ENCODE measurements at places on chromosomes 3 and 15.

DNA sequence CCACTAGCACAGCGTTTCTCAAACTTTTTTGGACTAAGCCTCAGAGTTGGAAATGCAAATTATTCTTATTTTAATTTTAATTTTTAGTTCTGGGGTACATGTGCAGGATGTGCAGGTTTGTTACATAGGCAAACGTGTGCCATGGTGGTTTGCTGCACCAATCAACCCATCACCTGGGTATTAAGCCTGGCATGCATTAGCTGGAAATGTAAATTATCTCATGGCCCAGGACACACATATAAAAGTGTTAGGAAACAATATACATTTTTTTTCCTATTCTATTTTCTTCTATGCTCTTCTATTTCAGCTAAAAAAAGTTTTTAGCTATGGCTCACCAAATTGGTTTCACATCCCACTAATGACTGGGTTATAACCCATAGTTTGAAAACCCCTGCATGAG is 73.3 kb upstream of the LRIG1 start:
- DNase-seq: no peak

GRCh38 chr3:188701485-188701969 is 470.2 kb upstream of the TPRG1 start:
- no peak for DNase-seq

DNA sequence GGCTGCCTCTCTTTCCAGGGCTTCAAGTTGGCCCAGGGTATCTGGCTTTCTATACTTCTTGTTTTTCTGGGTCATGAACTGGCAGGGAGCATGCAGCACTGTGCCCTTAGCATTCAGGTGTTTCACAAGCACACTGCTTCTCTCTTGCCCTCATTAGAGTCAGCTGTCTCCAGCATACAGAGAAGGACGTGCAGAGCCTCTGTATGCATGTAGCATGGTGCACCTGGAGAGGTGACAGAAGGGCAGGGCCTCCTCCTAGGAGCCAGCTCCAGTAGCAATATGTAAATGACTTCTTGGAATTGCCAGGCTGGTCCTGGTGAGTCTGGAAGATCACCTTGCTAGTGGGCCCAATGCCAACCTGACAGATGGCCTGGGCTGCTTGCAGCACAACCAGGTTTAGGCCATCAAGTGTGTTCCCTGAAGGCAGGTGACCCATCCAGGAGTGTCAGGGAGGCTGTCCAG is 44.8 kb upstream of the ATP2C1 start:
- no peak for DNase-seq

DNA sequence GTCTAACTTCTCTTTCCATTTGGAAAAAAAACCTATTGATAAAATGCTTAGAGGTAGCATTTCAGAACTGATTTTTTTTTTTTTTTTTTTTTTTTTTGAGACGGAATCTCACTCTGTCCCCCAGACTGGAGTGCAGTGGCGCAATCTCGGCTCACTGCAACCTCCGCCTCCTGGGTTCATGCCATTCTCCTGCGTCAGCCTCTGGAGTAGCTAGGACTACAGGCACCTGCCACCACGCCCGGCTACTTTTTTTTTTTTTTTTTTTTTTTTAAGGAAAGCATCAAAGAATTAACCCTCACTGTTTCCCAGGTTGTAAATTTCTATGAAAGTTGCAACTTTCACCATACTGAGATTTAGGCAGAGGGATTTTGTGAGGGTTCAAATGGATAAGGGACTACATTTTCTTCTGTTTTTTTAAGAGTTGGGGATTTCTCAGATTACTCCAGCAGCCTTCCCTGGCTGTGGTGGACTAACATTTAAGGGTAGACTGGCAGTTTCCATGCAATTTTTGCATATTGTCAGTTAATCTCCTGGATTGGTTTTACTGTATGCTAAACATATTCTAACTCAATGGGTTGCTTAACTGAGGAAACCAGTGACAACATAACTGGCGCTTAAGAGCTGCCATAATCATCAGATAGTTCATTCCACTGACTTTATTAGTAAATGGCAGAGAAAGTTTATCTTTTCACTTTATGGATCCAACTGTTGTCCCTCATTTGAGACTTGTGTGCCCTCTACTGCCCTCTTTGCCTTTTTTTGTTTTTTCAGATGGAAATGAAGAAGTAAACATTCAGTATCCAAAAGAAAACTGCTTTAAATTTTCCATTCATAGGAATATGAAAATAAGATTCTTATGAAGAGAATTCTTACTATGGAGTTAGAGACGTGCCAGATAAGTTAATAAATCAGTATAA is 93.7 kb downstream of the NPTN start:
- no peak for DNase-seq

DNA sequence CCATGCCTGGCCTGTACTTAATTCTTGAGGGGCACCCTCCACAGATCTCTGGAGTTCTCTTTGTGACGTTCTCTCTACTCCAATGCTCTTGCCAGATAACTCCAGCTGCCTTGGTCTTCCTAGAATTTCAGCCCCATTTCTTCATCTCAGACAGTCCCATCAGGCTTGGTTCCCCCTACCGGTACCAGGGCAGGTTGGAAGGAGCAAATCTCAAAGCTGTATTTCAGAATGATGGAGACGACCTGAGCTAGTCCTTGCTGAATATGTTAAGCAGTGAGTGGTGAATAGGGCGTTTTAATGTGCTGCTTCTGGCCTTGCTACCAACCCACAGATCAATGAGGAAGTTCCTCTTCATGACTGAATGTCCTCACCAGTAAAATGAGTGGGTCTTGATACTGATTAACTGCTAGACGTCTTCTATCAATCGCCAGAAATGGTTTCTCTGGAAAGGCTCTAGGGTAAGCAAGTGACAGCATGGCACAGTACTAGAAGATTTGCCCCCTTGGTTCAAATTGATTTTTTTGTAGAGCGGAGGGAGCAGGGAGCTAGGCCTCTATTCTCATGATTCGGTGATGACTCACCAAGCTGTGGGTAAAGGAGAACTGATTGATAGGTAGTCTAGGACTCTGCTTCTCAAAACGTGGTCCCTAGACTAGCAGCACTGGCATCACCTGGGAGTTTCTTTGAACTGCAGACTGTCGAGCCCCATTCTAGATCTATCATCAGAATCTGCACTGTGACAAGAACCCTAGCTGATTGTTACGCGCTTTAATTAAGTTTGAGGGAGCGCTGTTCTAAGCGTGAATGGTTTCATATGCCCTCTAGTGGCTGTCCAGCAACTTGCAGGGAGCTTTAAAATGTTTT is 67.8 kb downstream of the UBP1 start:
- DNase-seq: no peak

- DNase-seq: no peak
Observed at GRCh38 chr3:4786431-4786830, 192.8 kb upstream of the BHLHE40 start.

GRCh38 chr3:16183601-16184270 is 9.3 kb downstream of the GALNT15 start:
- DNase-seq: no peak

DNA sequence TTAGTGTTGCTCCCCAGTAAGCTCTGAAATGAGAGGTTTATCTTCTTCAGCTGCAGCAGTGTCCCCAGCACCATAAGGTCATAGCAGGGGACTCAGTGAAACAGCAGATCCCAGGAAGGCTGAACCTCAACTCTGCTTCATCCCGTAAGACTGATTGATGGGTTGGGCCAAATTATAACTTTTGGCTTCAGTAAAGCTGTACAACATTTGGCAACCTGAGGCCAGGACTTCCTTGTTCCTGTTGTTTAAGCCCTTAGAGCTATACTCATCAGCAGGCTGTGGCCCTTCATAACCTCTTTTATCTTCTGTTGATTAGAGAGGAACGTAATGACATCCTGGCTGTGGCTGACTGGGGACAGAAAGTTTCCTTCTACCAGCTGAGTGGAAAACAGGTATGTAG is 29.0 kb downstream of the IFT122 start:
- no peak for DNase-seq

DNA sequence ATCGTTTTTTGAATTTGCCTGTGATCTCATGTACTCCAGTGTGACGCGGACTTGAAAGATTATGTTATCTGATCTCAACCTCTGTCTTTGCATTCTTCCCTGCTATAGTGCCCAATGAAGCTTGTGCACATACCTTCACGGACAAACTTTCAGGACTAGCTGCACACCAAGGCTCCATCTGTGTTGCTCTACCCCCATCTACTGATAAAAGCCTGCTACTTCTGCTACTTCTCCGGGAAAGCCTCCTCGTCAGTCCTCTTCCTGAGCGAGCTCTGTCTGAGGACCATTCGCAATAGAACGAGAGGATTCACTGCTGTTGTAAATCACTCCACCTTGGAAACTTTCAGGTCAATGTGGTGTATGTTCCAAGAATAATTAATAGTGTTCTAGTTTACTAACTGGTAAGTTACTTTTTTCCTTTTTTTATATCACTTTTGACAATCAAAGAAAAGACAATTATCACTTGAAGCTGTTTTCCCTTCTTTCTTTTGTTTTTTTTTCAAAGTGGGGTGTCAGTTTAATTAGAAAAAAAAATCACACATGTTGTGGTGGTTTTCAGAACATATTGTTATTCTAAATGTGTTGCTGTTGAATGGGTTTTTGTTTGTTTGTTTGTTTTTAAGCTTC is 217.6 kb downstream of the ARRDC4 start:
- DNase-seq: peak; percentile 52

- DNase-seq: no peak
Observed at GRCh38 chr15:35055416-35056105, 29.5 kb downstream of the NANOGP8 start.

- DNase-seq: no peak
Observed at GRCh38 chr3:149647812-149648211, 10.0 kb downstream of the WWTR1 start.

- no peak for DNase-seq
Observed at GRCh38 chr3:42639192-42639591, 14.3 kb upstream of the ZBTB47 start.

DNA sequence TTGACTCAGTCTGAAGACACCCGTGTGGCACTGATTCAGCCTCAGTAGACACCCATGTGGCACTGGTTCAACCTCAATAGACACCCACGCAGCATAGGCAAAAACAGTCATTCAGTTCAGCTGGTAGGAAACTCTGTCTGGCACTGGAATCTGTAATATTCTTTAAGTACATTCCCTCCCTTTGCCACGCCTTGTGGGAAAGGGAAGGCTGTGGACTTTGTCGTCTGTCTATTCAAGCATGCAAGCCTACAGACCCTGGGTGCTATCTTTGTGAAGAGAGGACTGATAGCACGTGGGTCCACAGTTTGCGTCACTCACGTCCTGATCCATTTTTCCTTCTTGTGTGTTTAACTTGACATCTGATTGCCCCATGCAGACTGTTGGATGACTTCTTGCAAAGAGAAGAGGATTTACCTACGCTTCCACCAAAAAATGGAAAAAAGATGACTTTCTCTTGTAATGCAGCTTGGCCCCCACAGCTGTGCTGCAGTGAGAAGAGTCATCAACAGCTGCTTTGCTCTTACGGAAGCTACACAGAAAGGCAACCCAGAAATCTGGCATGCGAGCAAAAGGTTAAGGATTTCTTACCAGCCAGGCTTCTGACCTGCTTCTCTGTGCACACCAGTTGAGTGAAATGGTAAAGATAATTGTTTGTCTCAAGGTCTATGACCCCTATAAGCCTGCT is 278.1 kb downstream of the ULK4 start:
- DNase-seq: no peak

DNA sequence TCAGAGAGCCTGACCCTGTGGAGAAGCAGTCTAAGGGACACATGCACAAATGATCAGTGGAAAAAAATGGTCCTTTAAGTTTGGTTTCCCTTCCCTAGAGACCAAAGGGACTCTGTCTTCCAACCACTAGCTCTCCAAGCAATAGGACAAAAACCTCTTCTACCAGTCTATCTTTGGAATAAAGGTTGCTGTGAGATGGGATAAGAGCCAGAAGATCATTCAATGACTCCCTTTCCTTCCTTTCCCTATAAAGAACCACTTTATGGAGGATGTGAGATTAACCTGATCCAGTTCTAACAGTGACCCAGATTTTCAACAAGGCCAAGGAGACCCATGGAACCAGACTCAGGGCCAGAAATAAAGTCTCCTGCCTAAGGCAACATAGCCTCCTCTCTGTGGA is 74.8 kb downstream of the DHX30 start:
- no peak for DNase-seq

DNA sequence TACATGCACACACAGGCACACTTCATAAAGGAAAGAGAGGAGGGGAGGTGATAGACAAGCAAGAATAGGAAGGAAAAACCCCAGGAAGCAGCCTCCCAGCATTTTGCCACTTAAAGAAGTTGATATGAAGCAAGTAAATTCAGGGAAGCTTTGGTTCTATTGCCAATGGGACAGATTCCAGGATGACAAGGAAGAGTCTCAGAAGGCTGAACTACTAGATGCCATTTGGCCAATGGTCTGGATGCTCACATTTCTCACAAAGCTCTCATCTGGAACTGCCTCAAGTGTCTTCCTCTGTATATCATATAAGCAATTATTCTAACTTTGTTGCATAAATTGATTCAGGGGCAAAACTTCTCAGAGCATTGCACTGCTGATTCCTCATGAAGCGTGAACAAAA is 78.8 kb upstream of the STRIT1 start:
- DNase-seq: no peak

GRCh38 chr15:52105846-52106245 is 6.7 kb downstream of the BCL2L10 start:
- no peak for DNase-seq

DNA sequence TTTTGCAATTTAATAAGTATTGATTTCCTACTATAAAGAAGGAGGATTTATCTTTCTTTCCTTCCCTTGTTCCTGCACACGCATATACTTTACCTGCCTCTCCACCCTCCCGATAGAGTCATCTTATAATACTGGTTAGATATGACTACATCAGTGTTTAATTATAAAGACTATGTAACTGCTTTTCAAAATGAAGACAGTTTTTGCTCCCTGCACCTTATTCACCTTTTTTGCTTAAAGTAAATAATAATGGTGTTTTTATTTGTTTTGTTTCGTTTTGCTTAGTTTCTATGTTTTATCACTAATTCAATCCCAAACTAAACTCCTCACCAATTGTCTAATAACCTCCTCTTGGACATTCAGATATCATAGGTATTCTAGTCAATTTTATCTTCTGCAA is 101.9 kb upstream of the RORA start:
- no peak for DNase-seq

DNA sequence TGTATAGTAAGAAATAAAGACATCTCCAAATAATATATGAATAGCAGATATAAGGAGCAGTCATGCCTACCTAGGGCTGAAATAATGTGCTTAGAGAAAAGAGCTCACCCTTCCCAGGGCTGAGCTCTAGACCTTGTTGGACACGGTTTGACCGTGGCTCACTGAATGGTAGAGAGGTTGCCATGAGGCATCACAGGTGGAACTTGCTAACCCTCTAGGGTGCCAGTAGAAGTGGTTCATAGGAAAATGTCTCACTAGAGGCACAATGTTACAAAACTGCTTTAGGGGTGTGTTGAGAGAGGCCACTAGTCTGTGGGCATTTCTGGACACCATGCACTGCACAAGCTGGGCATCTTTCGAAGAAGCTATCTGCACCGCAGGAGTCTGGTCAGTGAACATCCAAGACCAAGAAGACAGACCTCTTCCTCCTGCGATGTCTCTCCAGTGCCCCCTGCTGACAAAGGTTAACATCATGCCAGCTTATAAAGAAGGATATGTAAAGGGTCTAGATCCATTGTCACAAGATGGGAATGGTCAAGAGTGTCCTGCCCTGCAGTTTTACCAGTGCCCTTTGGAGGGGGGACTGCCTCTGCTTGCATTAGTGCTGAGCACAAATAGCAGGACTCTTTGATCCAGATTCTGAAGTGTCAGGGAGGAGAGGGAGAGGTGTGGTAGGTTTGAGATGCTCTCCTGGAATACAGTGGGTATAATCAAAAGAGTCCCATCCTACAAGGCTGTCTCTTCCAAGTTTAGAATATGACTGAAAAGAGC is 266.8 kb downstream of the ZNF385D start:
- DNase-seq: peak; percentile 55

Data from iPS DF 6.9 (cell line).